ENCODE measurements at places on chromosomes 2 and 18.

DNA sequence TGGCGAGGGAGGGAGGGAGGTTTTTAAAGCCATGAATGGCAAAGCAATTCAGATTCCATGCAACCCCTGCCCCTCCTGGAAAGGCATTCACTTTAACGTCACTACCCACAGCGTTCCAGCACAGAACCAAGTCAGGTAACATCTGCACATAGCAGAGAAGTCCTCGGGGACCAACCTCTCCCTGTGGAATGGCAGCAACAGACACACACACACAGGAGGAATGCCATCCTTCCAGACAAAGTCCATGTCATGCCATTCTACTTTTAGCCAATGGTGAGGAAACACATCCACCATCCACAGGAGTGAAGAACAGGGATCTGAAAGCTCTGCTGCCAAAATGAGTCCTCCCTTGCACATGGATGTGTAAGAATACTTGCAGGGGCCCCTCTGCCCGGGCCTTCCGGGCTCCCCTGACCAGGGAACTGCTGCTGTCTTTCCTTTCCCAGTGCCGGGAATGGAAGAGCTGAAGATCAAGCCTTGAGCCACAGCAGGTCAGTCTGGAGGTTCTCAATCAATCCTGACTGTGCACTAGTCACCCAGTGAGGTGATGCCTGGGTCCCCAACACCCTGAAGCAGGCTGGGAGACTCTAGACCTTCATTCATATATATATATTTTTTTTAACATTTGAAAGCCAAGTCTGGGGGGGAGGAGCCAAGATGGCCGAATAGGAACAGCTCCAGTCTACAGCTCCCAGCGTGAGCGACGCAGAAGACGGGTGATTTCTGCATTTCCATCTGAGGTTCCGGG, 63.7 kb downstream of the UXS1 start:
- no peak for DNase-seq

DNA sequence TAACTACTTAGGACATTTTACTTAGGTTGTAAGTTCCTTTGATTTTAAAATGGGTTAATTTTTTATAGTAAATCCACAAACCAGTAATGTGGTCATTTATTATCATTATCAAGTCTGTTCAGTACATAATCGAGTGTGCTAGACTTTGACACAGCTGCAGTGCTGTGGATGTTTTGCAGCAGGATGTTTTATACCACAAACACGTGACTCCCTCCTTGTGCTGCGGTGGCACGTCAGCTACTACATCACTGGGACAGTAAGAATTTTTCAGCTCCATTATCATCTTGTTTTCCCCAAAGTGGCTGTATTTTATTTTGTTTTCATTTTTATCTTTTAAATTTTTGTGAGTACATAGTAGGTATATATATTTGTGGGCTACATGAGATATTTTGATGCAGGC, 70.0 kb downstream of the ATP9B start:
- no peak for DNase-seq

GRCh38 chr2:210913461-210913860, 357.1 kb downstream of the CPS1 start:
- no peak for DNase-seq

GRCh38 chr2:106572541-106573450, 85.6 kb downstream of the CD8B2 start:
- no peak for DNase-seq

- no peak for DNase-seq
Measured at GRCh38 chr2:1453561-1453960, 40.3 kb downstream of the TPO start.

DNA sequence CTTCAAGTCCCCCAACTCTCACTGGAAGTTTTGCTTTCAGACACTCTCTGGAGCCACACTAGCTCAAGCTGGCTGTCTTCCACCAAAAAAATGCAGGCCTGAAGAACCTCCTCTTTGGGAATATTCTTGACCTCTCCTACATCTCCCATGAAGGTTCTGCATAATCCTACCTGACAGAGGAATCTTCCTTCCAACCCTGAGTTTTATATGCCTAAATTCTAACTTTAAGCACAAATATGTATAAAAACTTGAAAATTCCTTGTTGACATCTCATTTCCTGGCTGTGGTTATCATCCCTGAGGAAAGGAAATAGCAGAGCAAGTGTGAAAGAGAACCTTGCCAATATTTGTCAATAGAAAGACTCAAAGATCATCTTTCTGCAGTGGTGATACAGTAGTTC, 249.0 kb downstream of the LPIN1 start:
- no peak for DNase-seq

DNA sequence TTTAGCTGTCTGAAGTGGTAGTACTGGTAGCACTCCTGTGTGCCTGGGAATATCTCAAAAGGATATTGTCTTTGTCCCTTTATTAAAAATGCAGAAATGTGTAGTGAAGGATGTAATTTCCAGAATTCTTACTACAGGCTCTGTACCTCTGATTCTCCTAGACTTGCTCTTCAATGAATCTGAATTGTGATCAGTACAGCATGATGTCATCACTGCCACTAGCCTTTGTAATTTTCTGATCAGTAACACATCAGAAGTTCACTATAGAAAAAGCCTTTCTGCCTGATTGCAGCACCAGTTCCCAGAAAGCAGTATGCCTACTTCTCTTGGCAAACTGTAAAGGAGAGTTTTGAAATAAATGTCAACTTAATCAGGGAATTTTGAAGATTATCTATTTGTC, 29.2 kb upstream of the OTOF start:
- no peak for DNase-seq

DNA sequence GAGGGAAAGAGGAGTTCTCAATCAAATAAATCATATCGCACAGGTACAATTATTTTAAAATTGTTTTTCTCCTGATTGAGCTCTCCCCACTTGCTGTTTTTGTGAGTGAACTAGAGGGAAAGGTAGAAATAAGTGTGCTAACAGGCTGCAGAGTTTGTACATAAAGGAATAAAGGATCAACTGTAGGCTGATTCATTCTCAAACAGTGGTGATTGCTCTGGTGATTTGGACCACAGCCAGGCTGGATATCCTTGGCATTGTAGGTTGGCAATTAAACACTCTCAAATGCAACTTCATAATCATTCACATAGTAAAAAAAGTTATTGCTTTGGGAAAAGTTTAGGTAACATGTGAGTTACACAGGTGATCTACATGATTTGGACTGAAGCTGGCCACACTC, 29.8 kb downstream of the LRP1B start:
- DNase-seq, result no peak

- DNase-seq, result no peak
Measured at GRCh38 chr2:179020156-179020750, 29.7 kb downstream of the CCDC141 start.

Measured in SHP77 (cell line).